CD4-positive, alpha-beta memory T cell (primary cell): ENCODE measurements at places on chromosomes 1 and 21. TPM values are rescaled to one million over a fixed set of nuclear protein-coding genes. Genes with fewer than 3 reads are reported as not detected.

- H3K36me3 ChIP-seq = no peaks in the 10 kb centered on the region
- DNase-seq = no peak
- H3K27me3 ChIP-seq = no peaks in the 10 kb centered on the region
- no peak overlapping the region for H3K27ac ChIP-seq
- peaks cover 17% of the 10 kb centered on the region for H3K4me1 ChIP-seq
These were observed 23.2 kb upstream of the RGSL1 start for GRCh38 chr1:182426442-182427430.

Gene KCNC4
- total RNA-seq = 13.4 TPM

Gene C1orf141
- not detected for total RNA-seq

GRCh38 chr1:214164173-214164572 is 116.8 kb upstream of the SMYD2 start:
- H3K4me1 ChIP-seq = no peaks in the 10 kb centered on the region
- no peaks in the 10 kb centered on the region for H3K36me3 ChIP-seq
- no peak for DNase-seq
- H3K4me3 ChIP-seq = no peak overlapping the region

Gene MYBPH
- not detected for total RNA-seq

GRCh38 chr1:183023146-183023600 is at the start of gene LAMC1:
LAMC1 (plus strand) TSS chr1:183023420; CDS start chr1:183023717, 297 bp downstream.
- peaks cover 10% of the 10 kb centered on the region for H3K4me1 ChIP-seq
- no peak for DNase-seq
- H3K27me3 ChIP-seq = peaks cover 30% of the 10 kb centered on the region
- peak within 1 kb of the TSS; percentile 29 for H3K4me3 ChIP-seq
- H3K27ac ChIP-seq = no peak within 1 kb of the TSS

Gene BARHL2
- total RNA-seq = not detected

Gene ADGRB2
- 1.5 TPM for total RNA-seq

DNA sequence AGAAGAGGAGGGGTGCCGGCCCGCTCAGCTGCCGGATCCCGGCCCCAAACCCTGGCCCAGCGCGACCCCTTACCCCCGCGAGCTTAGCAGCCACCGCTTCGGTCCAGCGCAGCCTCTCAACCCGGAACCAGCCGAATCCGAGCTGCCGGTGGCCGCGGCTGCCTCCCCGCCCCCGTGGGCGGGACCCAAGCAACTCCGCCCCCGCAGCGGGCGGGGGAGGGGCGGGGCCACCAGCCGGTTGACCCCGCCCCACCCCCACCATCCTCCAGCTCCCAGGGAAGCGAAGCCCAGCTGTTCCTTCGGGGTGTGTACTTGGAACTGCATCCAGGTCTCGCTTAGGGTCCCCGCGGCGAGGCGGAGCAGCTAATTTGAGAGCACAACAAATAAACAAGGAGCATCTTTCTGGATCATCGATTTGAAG is at the start of gene TRIM62:
Gene TRIM62 (minus strand): TSS at position 123 of the 421 bp plus-strand sequence. CDS start 611 bp downstream, outside the sequence.
- H3K27me3 ChIP-seq = no peaks in the 10 kb centered on the region
- H3K27ac ChIP-seq = peak within 1 kb of the TSS; percentile 58

DNA sequence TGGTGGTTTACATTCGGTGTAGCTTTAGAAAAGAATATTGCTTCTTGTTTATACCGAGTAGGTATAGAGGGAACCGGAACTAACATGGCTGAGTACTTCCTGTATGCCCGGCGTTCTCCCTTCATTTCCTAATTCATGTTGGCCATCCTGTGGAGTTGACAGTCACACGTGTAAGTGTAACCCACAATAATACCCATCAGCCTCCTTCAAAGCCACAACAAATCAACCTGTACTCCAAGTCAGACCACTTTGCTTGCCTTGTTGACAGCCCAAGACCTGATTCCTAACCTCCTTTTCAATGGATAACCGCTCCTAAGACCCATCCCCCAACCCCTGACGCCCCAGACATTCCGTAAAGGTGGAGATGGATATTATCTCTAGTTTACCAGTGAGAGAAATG is 42.1 kb downstream of the UBE2U start:
- no peaks in the 10 kb centered on the region for H3K27me3 ChIP-seq
- no peak overlapping the region for H3K4me3 ChIP-seq
- H3K4me1 ChIP-seq = peaks cover 22% of the 10 kb centered on the region
- H3K36me3 ChIP-seq = no peaks in the 10 kb centered on the region

Gene SLAMF9
- not detected for total RNA-seq

Gene MEGF6
- total RNA-seq = 167 TPM

DNA sequence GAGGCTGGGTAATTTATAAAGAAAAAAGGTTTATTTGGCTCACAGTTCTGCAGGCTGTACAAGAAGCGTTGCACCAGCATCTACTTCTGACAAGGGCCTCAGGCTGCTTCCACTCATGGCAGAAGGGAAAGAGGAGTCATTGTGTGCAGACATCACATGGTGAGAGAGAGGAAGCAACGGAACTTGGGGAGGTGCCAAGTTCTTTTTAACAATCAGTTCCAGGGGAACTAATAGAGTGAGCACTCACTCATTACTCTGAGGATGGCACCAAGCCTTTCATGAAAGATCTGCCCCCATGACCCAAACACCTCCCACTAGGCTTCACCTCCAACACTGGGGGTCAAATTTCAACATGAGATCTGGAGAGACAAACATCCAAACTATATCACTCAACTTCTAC is 77.2 kb downstream of the DDAH1 start:
- no peaks in the 10 kb centered on the region for H3K36me3 ChIP-seq
- no peak for DNase-seq
- no peak overlapping the region for H3K4me3 ChIP-seq
- no peaks in the 10 kb centered on the region for H3K4me1 ChIP-seq
- H3K27ac ChIP-seq = no peak overlapping the region
- H3K27me3 ChIP-seq = no peaks in the 10 kb centered on the region

Gene GNPAT
- total RNA-seq = 41.2 TPM

DNA sequence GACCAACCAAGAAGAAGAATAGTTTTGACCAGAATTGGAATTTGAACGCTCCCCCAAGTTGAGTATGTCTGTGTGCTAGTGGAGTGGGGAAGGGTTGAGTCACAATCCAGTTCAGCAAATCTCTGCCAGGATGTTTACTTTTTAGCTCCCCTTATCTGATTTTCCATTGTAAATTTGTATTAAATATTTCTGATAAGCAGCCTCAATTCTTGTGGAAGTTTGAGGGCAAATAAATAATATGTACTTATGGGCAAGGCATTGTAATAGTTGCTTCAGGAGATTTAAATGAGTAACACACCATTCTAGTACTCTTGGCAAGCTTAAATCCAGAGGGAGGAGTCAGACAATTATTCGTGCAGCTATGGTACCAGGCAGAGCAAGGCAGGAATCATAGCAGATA is 14.4 kb downstream of the CXADR start:
- no peak overlapping the region for H3K4me3 ChIP-seq
- no peaks in the 10 kb centered on the region for H3K36me3 ChIP-seq
- no peaks in the 10 kb centered on the region for H3K4me1 ChIP-seq
- no peaks in the 10 kb centered on the region for H3K27me3 ChIP-seq
- H3K27ac ChIP-seq = no peak overlapping the region

- H3K27me3 ChIP-seq = peaks cover 35% of the 10 kb centered on the region
- H3K27ac ChIP-seq = no peak overlapping the region
- no peak overlapping the region for H3K4me3 ChIP-seq
- DNase-seq = no peak
- H3K4me1 ChIP-seq = peaks cover 8% of the 10 kb centered on the region
These were observed 4.7 kb downstream of the SORT1 start for GRCh38 chr1:109392788-109393616.

- H3K27me3 ChIP-seq = no peaks in the 10 kb centered on the region
- DNase-seq = no peak
- no peaks in the 10 kb centered on the region for H3K4me1 ChIP-seq
- H3K4me3 ChIP-seq = no peak overlapping the region
These were observed 14.1 kb downstream of the ROR1 start for GRCh38 chr1:63787875-63788274.

DNA sequence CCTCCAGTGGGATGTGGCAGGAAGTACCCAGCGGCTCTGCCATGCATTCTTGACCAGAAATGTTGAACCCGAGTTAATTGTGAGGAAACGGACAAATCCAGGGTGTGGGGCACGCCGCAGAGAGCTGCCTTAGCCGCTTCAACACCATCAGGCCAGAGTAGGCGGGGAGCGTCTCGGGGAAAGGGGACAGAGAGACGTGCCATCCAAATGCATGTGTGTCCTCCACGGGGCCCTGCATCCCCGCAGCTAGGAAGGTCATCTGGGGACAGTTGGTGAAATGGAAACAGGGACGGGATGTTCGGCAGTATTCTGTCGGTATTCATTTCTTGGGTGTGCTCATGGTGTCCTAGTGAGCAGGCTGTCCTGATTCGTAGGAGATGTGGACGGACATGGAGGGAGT is 59.1 kb upstream of the TRAPPC10 start:
- H3K4me1 ChIP-seq = peaks cover 20% of the 10 kb centered on the region
- H3K27ac ChIP-seq = no peak overlapping the region
- no peaks in the 10 kb centered on the region for H3K36me3 ChIP-seq
- no peak for DNase-seq

GRCh38 chr1:6280761-6281451 is 20.0 kb upstream of the GPR153 start:
- H3K27me3 ChIP-seq = no peaks in the 10 kb centered on the region
- H3K4me1 ChIP-seq = no peaks in the 10 kb centered on the region
- H3K4me3 ChIP-seq = no peak overlapping the region
- H3K27ac ChIP-seq = no peak overlapping the region

- no peak overlapping the region for H3K27ac ChIP-seq
- no peak for DNase-seq
- no peaks in the 10 kb centered on the region for H3K36me3 ChIP-seq
- H3K4me3 ChIP-seq = no peak overlapping the region
- H3K4me1 ChIP-seq = peaks cover 10% of the 10 kb centered on the region
These were observed 25.2 kb upstream of the GNPAT start for GRCh38 chr1:231215681-231216385.

- no peak overlapping the region for H3K27ac ChIP-seq
- H3K4me3 ChIP-seq = no peak overlapping the region
- no peaks in the 10 kb centered on the region for H3K27me3 ChIP-seq
- H3K4me1 ChIP-seq = peaks cover 9% of the 10 kb centered on the region
These were observed 33.9 kb upstream of the SELENON start for GRCh38 chr1:25765923-25766589.

Gene VCAM1
- total RNA-seq = not detected

DNA sequence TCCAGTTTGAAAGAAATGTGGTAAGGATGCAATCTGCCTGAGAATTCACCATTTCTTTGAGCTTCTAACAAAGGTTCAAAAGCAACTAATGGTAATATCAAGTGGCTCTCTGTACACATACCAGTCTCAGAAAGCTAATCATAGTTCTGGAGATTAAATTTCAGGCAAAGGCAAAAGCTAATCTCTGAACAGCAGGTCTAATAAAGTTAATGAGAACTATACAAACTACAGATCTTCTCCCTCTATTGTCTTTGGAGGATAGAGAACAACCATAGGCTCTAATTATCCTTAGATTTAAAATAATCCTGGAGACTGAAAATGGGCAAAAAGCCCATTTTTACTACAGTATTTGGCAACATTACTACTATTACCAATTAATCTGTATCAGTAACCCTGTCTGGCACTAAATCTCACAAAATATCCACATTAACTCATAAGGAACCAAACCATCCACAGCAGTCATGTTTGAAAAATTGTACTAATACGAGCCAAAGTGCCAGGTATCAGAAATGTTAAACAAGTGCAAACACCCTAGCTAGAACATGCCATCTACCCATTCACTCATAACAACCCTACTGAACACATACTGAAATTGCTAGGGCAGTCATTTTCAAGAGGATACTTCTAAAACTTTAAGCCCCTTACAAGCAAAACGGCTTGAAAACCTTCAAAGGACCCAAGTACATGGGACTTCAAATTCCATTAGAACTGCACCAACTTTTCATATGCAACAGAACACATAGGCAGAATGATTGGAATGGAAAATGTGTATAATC is 4.8 kb downstream of the DIPK1A start:
- peaks cover 76% of the 10 kb centered on the region for H3K4me1 ChIP-seq
- H3K27ac ChIP-seq = peak overlapping the region; percentile 20
- no peak for DNase-seq
- H3K4me3 ChIP-seq = no peak overlapping the region
- no peaks in the 10 kb centered on the region for H3K36me3 ChIP-seq

DNA sequence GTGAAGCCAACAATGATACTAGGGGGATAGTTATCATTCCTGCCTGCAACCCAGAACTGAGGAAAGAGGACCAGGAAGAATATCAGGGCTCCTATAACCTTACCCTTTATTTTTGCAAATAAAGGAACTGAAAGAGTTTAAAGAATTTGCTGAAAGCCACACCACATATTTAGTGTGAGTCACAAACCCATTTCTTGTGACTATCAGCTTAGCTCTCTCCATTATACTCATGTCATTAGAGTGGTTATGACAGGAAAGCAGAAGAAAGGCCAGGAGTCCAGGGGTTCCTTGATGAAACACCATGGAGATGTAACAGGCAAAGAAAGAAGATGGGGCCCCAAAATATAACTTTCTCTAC is 141.1 kb upstream of the SAMSN1 start:
- no peaks in the 10 kb centered on the region for H3K27me3 ChIP-seq
- H3K27ac ChIP-seq = no peak overlapping the region
- H3K4me3 ChIP-seq = no peak overlapping the region
- DNase-seq = no peak
- H3K4me1 ChIP-seq = peaks cover 17% of the 10 kb centered on the region

- H3K4me1 ChIP-seq = no peaks in the 10 kb centered on the region
- no peaks in the 10 kb centered on the region for H3K36me3 ChIP-seq
- no peak overlapping the region for H3K27ac ChIP-seq
- H3K27me3 ChIP-seq = no peaks in the 10 kb centered on the region
- H3K4me3 ChIP-seq = no peak overlapping the region
These were observed 79.6 kb downstream of the ZC3H11B start for GRCh38 chr1:219533280-219533679.

DNA sequence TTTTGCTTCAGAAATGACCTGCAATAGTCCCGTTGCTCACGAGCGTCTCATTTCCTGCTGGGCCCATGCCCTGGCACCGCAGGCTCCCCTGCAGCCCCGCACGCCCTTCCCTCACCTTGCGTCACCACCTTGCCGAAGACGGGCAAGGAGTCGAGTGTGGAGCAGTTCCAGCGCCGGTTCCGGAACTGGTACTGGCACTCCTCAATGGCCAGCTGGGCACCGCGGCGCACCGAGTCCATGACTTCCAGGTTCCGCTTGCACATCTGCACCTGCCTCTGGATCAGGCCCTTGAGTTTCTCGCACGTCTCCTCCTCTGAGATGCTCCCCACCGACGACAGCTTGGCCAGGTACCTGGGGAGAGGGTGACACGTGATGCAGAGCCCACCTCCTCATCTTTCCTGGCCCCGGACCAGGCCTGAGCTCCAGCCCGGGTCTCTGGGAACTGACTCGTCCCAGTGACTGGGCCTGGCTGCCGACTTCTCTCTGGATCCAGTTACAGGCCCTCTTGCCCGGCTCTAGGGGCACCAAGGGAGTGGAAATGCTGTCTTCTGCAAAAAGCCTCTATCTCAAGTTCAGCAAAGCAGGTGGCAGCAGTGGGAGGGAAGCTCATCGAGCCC is 13.3 kb downstream of the WNT4 start:
- no peak for DNase-seq
- H3K4me3 ChIP-seq = no peak overlapping the region
- H3K4me1 ChIP-seq = no peaks in the 10 kb centered on the region
- H3K27ac ChIP-seq = no peak overlapping the region

DNA sequence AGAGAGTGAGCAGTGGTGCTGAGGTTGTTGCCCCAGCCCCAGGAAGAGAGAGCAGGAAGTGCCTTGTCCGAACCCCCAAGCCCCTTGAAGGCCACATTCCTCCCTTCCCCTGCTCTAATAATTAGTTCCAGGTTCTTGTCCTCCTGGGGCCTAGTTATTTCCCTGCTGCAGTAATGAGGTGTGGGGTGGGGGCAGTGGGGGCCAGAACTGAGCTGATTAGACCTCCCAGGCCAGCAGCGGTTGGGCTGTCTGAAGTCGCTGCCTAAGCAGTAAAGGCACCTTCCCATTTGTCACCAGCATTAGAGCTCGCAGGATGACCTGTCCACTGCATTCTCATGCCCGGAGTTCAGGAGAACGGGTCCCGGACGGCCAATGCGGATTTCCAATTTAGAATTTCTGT is 186.5 kb upstream of the CSF3R start:
- no peaks in the 10 kb centered on the region for H3K4me1 ChIP-seq
- H3K27me3 ChIP-seq = peaks cover 5% of the 10 kb centered on the region
- H3K4me3 ChIP-seq = no peak overlapping the region
- no peak overlapping the region for H3K27ac ChIP-seq
- H3K36me3 ChIP-seq = no peaks in the 10 kb centered on the region
- no peak for DNase-seq
